Activated naive CD8-positive, alpha-beta T cell treated with anti-CD3 and anti-CD28 coated beads, Interleukin-2, amount 50 U/mL, for 24 hours (primary cell): ENCODE measurements at places on chromosomes 7 and 10.

DNA sequence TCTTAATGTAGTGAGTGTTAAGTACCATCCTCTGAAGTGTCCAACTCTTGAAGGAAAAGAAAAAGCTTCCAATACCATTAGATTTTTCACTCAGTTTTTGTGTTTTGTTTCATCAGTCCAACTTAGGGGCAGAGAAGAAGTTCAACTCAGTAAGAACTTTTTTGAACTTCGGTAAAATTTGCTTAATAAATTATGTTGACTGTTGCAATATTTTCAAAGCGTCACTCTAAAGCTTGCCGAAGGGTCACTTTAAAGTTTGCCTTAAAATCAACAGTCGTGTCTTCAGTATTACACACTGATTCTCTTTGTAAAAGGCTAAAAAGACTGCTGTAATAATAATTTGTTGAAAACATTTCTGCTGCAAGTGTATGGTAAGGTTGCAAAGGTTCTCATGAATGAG, 17.6 kb downstream of the CD36 start:
- no peak for DNase-seq

GRCh38 chr7:135670179-135670578, 7.9 kb downstream of the STMP1 start:
- no peak for DNase-seq

GRCh38 chr7:156397249-156397648, 243.3 kb upstream of the RNF32 start:
- no peak for DNase-seq

DNA sequence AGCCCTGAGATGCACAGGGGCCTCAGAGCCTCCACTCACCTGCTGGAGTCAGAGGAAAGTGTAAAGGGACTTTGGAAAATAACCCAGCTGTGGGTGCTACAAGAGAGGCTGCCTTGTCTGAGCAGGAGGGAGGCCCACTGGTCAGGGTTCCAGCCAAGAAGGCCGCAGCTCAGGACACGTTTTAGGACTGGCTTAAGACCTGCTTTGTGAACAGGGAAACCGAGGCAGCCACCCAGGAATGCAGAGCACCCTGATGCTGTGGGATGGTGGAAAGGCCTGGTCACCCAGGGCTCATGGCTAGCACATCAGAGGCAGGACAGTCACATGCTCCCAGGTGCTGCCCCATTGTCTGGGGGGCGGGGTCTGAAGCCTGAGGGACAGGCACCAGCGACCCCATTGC, 38.9 kb upstream of the CHST15 start:
- no peak for DNase-seq

DNA sequence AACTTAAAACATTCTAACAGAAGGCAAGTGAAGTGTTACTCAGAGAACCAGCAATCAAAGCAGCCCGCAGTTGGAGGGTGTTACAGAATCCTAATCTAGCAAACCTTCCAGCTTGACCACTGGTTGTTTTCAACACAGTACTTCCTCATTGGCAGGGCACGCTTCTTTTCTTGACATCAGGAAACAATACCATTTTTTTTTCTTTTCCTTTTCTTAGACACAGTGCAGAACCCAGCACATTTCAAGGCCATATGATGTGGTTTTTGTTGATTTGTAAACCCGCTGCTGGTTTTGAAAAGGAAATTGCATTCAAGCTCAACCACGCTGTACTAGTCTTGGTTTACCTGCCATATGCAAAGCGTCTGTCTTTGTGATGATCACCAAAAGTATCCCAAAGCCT, 33.4 kb downstream of the RHOBTB1 start:
- no peak for DNase-seq

- DNase-seq: peak; percentile 14
Measured at GRCh38 chr7:132575419-132575981, 770 bp downstream of the PLXNA4 start.

DNA sequence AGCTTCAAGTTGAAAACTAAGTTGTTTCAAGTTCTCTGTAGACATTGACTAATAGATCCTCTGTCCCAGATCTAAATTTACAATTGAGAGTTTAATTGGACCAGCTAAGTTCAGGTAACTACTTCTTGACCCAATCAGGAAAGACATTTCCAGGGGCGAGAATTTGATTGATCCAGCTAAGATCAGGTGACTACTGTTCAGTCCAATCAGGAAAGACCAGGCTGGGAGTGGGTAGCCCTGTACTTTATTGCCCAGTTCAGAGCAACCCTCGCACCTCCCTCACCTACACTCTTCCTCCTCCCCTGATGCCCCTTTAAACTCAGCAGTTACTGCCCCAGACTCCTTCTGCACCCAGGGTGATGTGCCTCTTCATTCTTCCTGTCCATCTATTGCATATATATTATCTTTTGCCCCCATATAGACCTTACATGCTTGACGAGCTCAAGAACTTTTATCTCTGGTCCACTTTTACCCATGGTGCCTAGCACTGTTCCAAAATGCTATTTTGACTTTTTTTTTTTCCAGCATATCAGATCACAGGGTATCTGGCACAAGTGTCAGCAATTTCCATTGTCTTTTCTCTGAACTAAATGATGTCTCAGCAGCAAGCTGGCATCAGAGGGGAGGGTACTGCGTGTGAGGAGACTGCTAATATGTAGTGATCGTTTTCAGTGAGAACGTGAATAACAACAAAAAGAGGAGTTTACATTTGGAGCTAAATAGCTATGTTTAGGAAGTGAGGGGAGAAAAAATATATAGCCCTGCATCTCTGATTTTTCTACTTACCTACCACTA, 169.4 kb downstream of the KIAA1217 start:
- no peak for DNase-seq

GRCh38 chr7:133859871-133860450, 267.2 kb upstream of the LRGUK start:
- no peak for DNase-seq

GRCh38 chr7:64887756-64888508, 15.1 kb upstream of the ZNF273 start:
- peak; percentile 63 for DNase-seq
